ENCODE measurements at places on chromosomes 1 and 21.
A peak's percentile ranks its signal among the peaks of the same experiment; 100 is the strongest.

DNA sequence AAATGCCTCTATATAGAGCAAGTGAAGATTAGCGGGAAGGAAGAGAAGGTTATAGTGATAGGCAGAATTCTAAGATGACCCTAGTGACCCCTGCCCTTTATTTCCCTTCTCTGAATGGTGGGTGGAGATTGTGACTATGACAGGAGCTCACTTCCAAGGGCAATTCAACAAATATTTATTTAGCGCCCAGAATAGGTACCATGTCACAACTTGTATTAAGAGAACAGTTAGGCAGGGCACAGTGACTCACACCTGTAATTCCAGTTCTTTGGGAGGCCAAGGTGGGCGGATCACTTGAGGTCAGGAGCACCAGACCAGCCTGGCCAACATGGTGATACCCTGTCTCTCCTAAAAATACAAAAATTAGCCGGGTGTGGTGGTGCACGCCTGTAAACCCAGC lies 236.0 kb upstream of the POGK start:
- no peak for DNase-seq

- DNase-seq: peak; percentile 85
Observed at GRCh38 chr21:31282095-31282709, 61.9 kb downstream of the TIAM1 start.

DNA sequence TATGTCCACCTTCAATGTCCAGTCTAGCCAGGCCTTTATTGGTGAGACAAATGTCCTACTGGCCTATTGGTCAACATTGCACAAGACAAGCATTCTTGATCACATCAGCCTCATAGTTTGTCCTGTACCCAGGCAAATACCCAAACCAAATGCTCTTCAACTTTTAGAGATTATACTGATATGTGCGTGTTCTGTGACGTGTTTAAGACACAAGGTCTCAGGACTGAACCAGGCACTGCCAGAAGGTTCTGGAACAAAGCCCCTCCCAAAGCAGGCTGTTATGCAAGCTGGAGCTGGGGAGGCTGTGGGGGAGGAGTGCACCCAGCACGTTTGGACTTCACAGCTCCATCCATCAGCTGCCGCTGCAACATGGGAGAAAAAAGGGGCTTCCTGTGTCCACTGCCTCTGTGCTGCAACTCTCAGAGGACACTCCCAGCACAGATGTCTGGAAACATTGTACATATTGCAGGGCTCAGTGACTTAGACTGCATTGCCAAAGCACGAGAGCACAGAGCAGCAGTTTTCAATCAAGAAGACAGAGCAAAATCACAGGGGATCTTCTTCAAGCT lies 45.9 kb downstream of the NID1 start:
- DNase-seq: peak; percentile 85

GRCh38 chr1:27101054-27101491 lies 53.9 kb downstream of the SLC9A1 start:
- DNase-seq: no peak

DNA sequence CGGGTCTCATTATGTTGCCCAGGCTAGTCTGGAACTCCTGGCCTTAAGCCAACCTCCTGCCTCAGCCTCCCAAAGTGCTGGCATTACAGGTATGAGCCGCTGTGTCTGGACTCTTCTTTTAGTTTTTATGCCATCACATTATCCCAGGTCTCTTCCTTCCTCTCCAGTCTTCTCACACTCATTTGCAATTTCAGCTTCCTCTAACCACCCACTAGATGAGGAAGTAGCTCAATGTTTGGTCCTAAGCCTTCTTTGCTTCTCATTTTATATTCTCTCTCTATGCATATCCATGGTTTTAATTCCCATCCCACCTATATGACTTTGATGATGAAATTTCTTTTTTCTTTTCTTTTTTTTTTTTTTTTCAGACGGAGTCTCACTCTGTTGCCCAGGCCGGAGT lies 3.1 kb upstream of the ZBTB8A start:
- no peak for DNase-seq

- DNase-seq: peak; percentile 13
Observed at GRCh38 chr1:110094931-110095654, 17.1 kb upstream of the UBL4B start.

- DNase-seq: peak; percentile 71
Observed at GRCh38 chr21:35217504-35218060, 168.5 kb upstream of the RUNX1 start.

GRCh38 chr1:230163205-230163604 lies 96.2 kb downstream of the GALNT2 start:
- no peak for DNase-seq

DNA sequence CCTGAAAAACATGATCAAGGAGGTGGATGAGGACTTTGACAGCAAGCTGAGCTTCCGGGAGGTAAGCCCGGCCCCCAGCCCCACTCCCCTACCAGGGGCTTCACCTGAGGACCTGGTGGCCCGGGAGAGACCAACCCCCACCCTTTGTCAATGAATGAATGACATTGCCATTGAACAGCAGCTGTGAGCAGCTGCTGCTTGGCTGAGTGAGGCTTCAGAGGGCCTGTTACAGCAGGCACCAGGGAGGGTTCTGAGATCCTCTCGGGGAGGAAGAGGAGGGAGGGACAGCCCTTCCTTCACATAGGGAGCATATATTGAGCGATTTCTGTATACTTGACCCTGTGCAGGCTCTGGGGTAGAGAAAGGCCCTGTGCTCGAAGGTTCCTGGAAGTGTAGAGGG lies 12.3 kb upstream of the CTRC start:
- DNase-seq: no peak

GRCh38 chr1:155037851-155038441 lies 4.3 kb downstream of the DCST1 start:
- no peak for DNase-seq

DNA sequence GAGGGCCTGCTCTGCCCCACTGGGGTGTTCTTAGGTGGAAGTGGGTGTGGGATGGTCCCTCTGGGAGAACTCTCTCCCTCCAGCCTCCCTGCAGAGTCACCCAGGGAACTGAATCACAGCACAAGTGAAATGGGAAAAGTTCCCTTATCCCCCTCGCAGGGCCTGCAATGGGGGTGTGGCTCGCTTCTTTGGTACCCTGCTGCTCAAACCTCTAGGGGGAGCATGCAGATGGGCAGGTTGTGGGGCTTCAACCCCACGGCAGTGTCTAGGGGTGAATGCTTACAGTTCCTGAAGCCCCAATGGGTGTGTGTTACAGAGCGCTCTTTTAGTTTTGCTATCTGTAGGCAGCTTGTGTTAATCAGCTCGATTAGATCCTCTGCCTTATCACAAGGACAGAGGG lies 59.0 kb upstream of the TINAGL1 start:
- DNase-seq: no peak
